ENCODE measurements at places on chromosomes 1 and 21. TPM values are rescaled to one million over a fixed set of nuclear protein-coding genes. Genes with fewer than 3 reads are reported as not detected.

The EPHA2 gene
- polyA plus RNA-seq = 5.1 TPM

The OPRD1 gene
- polyA plus RNA-seq = 0.18 TPM

The LCE1A gene
- polyA plus RNA-seq = not detected

DNA sequence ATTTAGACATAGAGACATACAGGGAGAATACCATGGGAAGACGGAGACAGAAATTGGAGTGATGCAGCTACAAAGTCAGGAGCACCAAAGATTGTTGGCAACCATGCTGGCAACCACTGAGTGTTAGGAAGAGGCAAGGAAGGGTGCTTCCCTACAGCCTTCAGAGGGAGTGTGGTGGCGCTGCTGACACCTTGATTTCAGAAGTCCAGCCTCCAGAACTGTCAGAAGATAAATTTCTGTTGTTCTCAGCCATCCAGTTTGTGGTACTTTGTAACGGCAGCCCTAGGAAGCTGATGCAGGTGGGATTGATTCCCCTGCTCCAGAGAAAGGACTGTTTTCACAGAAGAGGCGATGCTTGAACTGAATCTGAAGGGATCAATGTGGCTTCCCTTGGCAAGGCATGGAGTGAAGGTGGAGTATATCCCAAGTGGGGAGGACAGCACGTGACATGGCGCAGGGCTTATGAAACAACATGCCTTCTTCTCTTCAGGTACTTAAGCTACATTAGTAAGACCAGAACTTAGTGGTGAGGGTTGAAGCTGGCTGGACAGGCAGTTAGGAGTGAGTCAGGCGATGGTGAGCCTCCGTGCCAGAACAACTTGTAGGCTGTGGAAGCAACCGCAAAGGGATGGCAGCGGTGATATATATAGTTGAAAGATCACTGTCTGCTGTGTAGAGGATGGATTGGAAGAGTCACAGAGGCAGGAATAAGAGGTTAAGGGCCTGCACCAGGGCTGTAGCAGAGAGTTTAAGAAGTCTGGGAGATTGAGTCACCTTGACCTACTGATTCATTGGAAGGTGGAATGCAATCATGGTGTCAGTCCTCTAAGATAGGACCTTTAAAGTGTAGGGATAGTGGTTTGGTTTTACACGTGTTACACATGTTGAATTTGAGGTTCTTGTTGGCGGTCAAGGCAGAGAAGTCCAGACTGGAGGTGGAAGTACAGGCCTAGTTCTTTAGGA, 2.1 kb downstream of the LEPR start:
- DNase-seq = peak; percentile 60

The NUF2 gene
- polyA plus RNA-seq = 32.3 TPM

- peak; percentile 60 for DNase-seq
These were observed 310.6 kb downstream of the DISC1 start for GRCh38 chr1:231936983-231937775.

DNA sequence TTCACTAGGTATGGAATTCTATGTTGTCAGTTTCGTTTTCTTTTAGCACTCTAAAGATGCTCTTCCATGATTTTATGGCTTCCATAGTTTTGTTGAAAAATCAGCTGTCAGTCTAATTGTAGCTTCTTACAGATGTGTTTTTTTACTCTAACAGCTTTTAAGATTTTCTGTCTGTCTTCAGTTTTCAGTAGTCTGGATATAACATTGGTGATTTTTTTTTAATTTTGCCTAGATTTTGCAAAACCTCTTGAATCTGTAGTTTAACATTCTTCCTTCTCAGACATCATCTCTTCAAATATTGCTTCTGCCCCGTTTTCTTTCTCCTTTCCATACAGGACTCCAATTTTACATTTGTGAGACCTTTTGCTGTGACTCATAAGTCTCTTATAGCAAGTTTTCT, 17.9 kb upstream of the DYRK1A start:
- DNase-seq = no peak

DNA sequence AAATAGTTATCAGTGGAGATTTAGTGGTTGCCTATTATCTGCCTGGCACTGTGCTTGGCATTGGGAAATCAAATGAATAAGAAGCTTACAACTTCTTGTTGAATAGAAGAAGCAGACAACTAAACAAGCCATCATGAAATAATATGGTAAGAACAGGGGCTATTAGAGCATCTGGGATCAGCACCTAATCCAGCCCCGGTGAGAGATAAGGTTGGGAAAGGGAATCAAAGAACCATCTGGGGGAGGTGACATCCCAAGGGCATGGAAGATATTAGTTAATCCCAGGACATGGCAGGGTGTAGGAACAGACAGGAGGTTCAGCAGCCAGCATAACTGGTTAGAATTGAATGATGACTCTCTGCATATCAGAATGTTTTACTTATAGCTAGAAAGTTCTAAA, 36.3 kb upstream of the SUCO start:
- no peak for DNase-seq

DNA sequence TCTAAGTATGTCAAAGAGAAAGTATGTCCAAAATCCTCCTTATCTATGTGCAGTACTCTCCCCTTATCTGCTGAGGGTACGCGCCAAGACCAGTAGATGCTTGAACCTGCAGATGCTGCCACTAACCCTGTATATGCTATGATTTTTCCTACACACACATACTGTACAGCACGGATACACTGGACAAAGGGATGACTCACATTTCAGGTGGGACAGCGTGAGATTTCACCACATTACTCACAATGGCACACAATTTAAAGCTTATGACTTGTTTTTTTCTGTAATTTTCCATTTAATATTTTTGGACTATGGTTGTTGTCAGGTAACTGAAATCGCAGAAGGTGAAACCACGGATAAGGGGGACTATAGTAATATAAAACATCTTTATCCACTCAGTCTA, 4.1 kb downstream of the ORC1 start:
- DNase-seq = no peak

DNA sequence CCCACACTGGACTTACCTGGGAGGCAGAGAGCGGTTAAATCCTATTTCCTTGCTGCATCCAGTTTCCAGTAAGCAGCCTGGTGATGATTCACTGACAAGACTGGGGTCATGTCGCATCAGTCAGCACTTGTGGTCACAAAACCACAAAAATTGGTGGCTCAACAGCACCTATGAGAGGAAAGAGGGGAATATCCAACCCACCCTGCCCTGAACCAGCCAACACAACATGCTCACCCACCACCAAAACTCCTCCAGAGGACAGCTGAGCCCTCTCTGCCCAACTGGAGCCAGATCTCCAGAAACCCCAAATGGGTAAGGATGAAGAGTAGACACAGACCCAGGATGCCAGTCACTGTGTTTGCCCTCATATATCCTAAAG, 64.0 kb downstream of the CD46 start:
- no peak for DNase-seq

The HRNR gene
- not detected for polyA plus RNA-seq

DNA sequence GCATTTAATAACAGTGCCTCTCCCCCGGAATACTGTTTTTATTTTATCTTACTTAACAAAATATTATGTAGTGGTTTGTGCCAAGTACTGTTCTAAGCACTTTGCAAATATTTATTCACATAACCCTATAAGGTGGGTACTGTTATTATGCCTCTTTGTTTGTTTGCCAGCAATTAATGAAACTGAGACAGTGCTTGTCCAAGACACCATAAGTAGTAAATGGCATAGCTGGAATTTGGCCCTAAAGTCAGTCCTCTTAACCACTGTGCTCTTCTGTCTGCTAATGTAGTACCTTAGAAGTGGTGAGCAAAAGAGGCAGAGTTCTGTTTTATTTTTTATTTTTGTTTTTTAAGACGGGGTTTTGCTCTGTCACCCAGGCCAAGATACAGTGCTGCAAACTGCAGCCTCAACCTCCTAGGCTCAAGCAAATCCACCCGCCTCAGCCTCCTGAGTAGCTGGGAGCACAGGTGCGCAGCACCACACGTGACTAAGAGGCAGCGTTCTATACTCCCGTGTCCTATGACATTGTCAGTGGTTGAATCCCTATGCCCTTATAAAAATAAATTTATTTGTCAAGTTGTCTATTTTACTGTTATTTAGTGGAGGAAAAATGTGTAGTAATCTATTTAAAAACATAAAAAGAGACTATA, 165.8 kb downstream of the CLEC20A start:
- no peak for DNase-seq

DNA sequence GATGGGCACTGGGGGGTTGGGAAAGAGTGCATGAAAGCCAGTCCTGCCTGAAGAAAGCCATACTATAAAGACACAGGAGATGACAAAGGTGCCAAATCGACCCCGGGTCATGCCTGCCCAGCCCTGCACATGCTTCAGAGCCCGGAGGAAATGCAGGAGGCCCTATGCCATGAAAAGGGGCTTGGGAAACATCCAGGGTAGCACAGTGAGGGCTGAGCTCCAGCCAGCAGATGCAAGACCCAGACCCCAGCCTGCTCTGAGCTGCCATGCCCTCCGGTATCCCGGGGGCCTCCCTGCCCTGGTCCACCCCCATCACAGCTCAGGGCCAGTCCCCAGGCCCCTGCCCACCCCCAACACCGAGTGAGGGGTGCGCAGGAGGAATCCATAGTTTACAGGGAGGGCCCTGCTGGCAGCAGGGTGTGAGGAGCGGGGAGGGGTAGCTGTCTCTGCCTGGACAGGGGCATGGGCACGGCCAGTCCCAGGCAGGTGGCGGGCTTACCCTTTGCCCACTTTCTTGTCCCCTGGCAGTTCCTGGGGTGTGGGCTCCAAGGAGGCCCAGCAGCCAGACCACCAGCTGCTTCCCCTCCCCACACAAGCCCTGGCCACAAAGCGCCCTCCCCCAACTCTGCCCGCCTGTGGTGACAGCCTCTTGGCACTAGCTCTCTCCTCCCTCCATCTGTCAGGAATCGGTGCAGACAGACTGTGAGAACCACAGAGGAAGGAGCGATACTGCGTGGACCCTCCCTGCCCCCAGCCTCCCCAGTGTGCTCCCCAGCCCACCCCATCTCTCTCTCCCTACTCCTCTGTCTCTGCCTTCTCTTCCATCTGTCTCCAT, 16.8 kb downstream of the LRP8 start:
- DNase-seq = no peak

DNA sequence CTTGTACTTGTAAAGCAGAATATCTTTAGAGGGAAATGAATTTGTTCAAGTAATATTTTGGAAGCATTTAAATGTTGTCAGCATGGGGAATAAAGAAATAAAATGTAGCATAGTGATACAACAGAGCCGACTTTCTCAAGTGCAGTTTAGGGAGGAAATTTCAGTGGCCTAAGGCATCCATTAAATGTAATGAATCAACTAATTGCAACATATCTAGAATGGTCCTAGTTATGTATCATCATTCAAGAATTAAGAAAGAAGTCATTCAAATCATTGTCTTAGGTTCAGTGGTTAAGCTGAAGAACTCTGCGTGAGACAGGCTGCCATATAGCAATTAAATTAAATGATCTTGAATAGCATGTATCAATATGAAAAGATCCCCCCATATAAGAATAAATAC, 360.7 kb downstream of the TBX15 start:
- DNase-seq = no peak

The OR14K1 gene
- not detected for polyA plus RNA-seq

DNA sequence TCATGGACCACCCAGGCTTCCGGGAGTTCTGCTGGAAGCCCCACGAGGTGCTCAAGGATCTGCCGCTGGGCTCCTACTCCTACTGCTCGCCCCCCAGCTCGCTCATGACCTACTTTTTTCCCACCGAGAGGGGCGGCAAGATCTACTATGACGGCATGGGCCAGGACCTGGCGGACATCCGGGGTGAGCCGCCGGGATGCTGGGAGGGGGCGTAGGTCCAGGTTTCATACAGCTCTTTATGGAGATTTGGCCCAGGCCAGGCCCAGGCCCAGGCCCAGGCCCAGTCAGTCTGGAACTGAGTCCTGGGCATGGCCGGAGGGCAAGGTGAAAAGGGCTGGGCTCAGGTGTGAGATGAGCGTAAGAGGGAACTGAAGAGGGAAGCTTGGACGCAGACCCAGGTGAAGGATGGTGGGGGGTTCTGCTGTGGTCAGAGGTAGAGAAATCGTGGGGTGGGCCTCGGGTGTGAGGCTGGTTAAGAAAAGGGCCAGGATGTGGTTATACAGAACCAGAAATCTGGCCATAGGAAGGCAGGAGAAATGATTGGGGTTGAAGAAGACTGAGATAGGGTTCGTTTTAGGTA, 23.0 kb downstream of the DISP3 start:
- no peak for DNase-seq

The C1orf53 gene
- polyA plus RNA-seq = 8.6 TPM

- no peak for DNase-seq
These were observed 119.1 kb upstream of the FGGY start for GRCh38 chr1:59177756-59178155.

- no peak for DNase-seq
These were observed 171.5 kb downstream of the ZNF281 start for GRCh38 chr1:200238311-200238710.

The AQP10 gene
- 0.41 TPM for polyA plus RNA-seq

GRCh38 chr1:85623061-85623471, 42.5 kb downstream of the CCN1 start:
- no peak for DNase-seq

The LRRC40 gene
- 10.1 TPM for polyA plus RNA-seq

- no peak for DNase-seq
These were observed 103.0 kb upstream of the PLXNA2 start for GRCh38 chr1:208347191-208347590.

GRCh38 chr21:43868461-43868860, 3.4 kb downstream of the AGPAT3 start:
- DNase-seq = no peak

DNA sequence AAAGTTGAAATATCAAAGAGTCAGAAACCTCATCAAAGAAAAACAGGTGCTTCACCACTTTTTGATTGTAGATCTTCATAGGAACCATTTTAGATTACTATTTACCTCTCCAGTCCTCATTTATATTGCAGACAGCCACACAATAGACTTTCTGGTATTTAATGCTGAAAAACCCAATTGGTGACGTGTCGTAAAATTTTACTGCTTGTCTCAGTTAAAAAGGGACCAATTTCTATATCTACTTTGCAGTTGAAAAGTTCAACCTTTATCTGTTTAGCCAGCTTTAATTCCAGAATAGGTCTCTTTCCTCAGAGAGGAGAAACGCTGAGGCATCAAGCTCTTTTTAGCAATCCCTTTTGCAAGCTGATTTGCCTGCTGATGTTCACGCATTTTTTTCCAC, 1722.4 kb downstream of the PLA2G4A start:
- DNase-seq = no peak

The TCEANC2 gene
- 14.1 TPM for polyA plus RNA-seq

DNA sequence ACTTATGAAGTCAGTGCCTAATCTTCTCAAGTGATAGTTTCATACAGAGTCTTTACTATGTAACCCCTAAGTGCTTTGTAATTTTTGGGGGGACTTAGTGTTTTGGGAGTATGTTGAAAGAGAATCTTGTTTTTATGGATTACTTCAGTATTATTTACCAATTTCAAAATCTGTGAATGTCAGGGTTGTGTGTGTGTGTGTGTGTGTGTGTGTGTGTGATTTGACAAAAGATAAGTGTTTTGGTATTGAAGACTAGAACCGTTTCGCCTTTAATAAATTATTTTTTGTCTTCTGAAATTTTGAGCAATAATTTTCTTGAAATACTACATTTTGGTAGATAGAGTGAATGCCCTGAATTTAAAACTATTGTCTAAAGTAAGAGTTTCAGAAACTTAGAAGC, 5.8 kb downstream of the MAGI3 start:
- no peak for DNase-seq

Data from testis (tissue), 5 donors.